ENCODE measurements at places on chromosomes 12 and 14.

- no peak for DNase-seq
Measured at GRCh38 chr14:38209572-38210557, 2.2 kb downstream of the SSTR1 start.

- no peak for DNase-seq
Measured at GRCh38 chr12:98606359-98606988, 13.0 kb downstream of the SLC25A3 start.

DNA sequence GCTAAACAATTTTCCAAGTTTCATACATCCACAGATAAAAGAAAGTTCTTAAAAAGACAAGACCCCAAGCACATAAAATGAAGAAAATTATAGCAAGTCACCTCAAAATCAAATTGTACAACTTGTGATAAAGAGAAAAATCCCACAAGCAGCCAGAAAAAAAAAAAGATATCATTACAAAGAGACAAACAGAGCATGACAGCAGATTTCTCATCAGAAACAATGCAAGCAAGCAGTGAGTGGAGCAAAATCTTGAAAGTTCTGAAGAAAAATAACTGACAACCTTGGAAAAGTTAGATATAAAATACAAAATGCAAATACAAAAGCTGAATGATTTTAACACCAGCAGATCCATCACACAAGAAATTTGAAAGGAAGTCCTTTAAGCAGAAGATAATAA lies 194.5 kb upstream of the SOX5 start:
- DNase-seq = no peak

DNA sequence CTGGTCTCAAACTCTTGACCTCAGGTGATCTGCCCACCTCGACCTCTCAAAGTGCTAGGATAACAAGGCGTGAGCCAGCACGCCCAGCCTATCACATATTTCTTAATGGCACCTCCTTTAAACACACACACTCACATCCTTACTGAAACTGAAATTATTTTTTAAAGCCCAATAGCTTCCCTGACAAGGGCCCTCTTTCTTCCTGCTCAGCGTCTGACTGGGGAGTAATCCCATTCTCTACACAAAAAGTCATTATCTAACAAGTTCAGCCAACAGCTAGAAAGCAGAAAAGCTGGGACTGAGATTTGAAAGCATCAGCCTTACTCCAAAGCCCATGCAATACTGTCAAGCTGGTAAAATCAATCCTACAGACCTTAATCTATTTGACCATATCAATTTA lies 10.0 kb upstream of the AICDA start:
- peak; percentile 31 for DNase-seq

- DNase-seq = no peak
Measured at GRCh38 chr14:75519826-75520728, 2.2 kb upstream of the BATF start.

GRCh38 chr14:100129161-100129589 lies 30.3 kb downstream of the DEGS2 start:
- DNase-seq = no peak

DNA sequence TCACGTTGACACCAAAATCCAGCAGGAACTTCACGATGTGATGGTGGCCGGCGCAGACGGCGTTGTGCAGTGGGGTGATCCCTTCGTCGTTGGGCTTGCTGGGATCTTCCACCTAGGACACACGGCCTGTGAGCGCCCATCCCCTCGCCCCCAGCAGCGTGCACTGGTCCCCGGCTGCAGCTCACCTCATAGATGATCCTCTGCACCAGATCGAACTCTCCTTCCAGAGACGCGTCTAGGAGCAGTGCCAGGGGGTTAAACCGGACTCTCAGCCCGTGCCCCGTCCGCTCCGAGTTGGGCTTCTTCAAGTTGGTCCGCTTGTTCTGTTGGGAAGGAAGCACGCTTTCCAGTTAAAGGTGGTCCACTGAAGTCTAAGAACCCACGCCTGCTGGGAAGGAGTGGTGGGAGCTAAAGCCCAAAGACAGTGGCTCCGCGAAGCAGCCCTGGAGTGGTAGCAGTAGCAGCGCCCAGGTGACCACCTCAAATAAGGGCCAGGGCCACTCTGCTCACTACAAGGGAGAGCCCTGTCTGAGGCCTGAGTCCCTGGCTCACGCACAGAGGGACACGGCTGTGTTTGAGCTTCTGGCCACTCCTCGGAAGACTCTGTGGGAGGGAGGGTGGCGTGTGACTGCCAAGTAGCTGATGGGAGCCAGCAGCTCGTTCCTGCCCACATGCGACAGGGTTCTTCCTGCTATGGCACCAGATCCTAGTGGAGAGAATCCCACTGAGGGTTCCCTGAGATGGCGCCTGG lies 23.3 kb downstream of the ZFYVE21 start:
- DNase-seq = no peak

GRCh38 chr12:66915306-66915904 lies 236.5 kb upstream of the GRIP1 start:
- DNase-seq = no peak

DNA sequence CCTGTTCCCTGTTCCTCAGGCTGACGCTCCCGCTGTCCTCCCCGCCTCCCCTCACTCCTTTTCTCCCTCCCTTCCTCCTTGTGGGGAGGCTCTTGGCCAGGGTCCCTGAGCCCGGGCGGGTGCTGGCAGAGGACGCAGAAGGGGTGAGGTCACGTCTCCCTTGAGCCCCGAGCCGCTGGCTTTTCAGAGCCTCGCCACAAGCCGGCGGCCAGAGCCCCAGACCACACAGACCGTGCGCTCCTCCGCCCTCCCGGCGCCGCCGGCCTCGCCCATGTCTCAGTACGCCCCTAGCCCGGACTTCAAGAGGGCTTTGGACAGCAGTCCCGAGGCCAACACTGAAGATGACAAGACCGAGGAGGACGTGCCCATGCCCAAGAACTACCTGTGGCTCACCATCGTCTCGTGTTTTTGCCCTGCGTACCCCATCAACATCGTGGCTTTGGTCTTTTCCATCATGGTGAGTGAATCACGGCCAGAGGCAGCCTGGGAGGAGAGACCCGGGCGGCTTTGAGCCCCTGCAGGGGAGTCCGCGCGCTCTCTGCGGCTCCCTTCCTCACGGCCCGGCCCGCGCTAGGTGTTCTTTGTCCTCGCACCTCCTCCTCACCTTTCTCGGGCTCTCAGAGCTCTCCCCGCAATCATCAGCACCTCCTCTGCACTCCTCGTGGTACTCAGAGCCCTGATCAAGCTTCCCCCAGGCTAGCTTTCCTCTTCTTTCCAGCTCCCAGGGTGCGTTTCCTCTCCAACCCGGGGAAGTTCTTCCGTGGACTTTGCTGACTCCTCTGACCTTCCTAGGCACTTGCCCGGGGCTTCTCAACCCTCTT lies at the start of gene TMEM233:
TSS of gene TMEM233 (plus strand) at position 197 of the 821 bp plus-strand sequence. CDS start at position 272, 75 bp downstream.
- no peak for DNase-seq

GRCh38 chr12:56087220-56087619 lies 7.3 kb downstream of the ERBB3 start:
- DNase-seq = no peak

- DNase-seq = peak; percentile 82
Measured at GRCh38 chr14:69574263-69574953, at the start of gene CCDC177. Gene CCDC177 (minus strand): TSS chr14:69574871. CDS start chr14:69573622, 1,249 bp downstream.

GRCh38 chr12:53241623-53242412 lies 9.8 kb upstream of the RARG start:
- peak; percentile 91 for DNase-seq

GRCh38 chr14:24092110-24092504 lies 2.0 kb upstream of the PCK2 start:
- no peak for DNase-seq

- DNase-seq = no peak
Measured at GRCh38 chr12:20183563-20183962, 184.8 kb upstream of the PDE3A start.

DNA sequence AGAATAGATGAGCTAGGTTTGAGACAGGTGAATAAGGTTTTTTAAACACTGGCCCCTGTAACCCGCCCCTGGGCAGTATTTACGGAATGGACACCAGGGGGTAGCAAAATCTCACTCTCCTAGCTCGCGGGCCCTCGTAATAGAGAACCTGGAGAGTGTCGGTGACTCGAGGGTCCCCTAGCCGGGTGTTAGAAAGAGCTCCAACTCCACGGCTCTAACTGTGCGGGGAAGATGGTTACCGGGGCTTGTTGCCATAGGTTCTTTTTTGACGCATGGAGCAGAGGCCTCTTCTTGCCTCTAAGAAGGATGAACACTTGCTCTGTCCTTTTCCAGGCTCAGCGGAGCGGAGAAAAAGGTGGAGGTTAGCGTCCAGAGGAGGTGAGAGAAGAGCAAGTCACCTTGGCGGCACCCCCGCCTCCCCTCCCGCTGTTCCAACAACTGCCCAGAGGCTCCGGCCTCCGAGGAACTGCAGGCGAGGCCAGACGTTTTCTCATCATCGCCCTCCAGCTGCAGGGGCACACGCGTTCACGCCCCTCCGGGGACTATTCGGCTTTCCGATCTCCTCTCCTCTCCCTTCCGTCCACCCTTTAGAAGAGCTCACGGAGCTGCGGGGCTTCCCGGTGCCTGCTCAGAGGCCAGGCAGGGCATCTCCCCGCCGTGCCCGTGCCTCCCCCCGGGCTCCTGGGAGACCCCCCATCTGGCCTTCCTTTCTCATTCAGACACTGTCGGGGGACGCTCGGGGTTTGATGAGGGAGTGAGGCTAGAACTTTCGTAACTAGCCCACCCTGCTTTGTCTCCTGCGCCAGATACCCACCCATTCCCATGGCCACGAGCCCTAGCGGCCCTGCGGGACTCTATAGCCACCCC lies 1.4 kb upstream of the ARHGEF40 start:
- peak; percentile 85 for DNase-seq

- no peak for DNase-seq
Measured at GRCh38 chr12:114266536-114266935, 139.4 kb downstream of the TBX5 start.

- DNase-seq = no peak
Measured at GRCh38 chr14:89004166-89004565, 179.7 kb downstream of the TTC8 start.

DNA sequence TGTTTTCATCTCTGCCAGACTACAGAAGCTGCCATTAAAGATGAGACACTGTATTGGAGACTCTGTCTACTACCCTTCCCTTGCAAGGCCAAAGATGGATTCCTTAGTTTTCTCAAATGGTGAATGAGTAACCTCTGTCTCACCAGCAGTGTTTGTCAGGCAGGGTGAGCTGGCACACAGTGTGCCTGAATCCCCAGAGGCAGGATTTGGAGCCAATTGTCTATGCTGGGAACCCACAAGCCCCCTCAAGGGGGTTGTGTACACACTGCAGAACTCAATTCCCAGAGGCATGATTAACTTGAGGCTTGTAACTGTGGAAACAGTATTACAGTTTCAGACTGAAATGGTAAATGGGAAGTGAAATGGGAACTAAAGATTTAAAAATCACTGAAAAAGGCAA lies 136.8 kb upstream of the PTPRB start:
- no peak for DNase-seq

DNA sequence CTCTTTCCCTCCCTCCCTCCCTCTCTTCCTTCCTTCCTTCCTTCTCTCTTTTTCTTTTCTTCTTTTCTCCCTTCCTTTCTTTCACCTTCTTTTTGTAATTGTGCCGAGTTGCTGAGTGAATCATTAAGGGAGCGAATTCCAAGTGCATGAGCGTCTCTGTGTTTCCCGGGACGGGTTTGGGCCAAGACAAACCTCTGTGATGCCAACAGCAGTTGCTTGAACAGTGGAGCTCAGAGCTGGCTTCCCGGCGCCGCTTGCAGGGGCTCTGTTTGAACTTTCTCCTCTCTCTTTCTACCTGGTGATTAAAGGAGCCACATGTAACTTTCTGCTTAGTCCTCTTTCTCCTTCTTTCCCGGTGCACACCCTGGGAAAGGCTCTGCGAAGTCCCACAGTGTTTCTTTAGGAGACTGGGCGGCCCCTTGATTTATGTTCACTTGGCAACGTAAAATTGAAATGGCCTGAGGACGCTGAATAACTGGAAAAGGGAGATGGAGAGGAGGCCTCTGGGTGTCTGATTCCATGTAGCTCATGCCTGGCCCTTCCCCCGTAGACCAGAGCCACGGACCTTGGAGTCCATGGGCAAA lies 33.7 kb upstream of the MAP1LC3B2 start:
- DNase-seq = no peak

DNA sequence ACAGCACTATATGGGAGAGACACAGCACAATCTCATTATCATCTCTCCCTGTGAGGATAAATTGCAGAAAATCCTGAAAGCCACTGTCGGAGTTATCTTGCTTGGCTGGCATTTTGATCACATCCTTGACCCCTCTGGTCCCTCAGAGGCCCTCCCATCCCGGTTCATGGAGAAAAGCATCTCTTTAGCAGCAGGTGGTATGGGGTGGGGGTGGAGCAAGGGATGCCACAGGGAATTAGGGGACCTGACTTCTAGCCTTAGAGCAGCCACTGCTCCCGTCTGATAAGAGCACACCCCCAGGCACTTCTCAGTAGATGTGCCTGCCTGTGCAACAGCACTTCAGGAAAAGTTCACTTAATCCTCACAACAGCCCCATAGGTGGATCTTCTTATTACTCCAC lies 38.6 kb downstream of the GRIN2B start:
- no peak for DNase-seq

- peak; percentile 90 for DNase-seq
Measured at GRCh38 chr12:55736780-55737580, 5.9 kb upstream of the GDF11 start.

DNA sequence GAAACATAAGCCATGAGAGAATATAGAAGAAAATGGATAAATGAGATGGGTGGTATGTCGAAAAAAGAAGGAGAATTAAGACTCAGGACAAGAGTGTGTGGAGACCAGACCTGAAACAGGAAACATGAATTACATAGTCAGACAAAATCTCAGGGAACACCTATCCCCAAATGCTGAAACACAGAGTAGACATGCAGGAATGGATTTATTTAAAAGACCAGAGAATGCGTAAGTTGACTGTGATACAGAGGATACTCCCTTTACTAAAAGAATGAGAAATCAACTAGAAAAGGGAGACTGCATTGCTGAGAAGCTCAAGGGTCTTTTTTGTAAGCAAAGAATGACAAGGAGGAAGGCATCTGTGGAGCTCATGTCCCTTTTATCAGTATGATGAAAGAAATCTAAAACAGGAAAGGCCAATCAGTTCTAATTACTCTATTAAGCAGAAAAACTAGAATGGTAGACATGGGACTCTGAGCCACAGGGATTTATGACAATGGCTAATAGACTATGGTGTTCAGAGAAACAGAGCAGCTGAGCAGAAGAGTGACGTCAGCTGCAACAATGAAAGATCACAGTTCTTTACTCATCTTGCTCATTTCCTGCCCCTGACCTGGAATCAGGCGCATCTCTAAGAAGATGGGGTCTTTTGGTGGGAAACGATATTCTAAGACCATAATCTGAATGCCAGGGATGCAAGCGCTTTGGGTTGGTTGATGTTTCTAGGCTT lies 138.9 kb upstream of the DHRS4 start:
- no peak for DNase-seq

DNA sequence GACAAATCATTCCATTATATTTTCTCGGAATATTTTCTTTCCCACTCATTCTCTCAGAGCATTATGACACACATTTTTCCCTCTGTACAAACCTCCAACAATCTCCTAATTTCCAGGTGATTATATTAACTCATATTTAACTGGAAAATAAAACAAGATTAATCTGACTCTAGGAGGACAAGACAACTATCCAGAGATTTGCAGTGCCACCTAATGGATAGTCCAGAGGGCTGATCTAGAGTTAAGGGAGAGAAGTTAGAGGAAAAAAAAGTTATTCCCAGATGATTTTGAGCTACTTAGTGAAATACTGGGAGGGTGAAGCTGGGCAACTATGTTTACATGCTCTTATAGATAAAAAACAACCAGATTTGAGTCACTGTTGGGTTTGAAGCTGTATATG lies 161.7 kb downstream of the ALX1 start:
- DNase-seq = peak; percentile 42

GRCh38 chr12:115322275-115322674 lies 638.3 kb upstream of the TBX3 start:
- DNase-seq = no peak

GRCh38 chr14:97056086-97056485 lies 258.9 kb downstream of the VRK1 start:
- DNase-seq = peak; percentile 47

GRCh38 chr12:124034297-124034696 lies 61.3 kb downstream of the ZNF664 start:
- DNase-seq = no peak
